Muscle of arm (tissue), 14 donors: ENCODE measurements at places on chromosomes 12 and 14. TPM values are rescaled to one million over a fixed set of nuclear protein-coding genes. Genes with fewer than 3 reads are reported as not detected.

Gene OR6C2
- not detected for polyA plus RNA-seq

Gene B3GNT4
- 0.95 TPM for polyA plus RNA-seq

Gene SLC17A8
- polyA plus RNA-seq = 0.22 TPM

Gene ABCC9
- 97.6 TPM for polyA plus RNA-seq

Gene FAM181A
- not detected for polyA plus RNA-seq

DNA sequence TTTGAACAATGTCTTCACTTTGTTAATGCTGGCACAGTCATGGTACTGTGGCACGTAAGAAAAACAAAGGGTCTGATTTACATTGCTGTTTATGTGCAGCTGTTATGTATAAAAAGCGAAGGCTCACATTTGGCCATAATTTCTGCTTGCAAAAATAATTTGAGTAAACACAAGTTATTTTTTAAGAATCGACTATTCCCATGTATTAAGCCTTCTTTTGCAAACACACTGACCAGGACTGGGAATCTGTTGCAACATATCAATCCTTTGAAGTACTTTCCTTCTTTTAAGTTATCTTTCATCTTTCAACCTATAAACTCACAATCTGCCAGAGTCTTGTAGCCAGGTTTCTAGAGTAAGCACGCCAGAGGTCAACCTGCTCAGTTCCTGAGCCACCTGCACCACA, 145.4 kb upstream of the BMP4 start:
- DNase-seq = no peak

DNA sequence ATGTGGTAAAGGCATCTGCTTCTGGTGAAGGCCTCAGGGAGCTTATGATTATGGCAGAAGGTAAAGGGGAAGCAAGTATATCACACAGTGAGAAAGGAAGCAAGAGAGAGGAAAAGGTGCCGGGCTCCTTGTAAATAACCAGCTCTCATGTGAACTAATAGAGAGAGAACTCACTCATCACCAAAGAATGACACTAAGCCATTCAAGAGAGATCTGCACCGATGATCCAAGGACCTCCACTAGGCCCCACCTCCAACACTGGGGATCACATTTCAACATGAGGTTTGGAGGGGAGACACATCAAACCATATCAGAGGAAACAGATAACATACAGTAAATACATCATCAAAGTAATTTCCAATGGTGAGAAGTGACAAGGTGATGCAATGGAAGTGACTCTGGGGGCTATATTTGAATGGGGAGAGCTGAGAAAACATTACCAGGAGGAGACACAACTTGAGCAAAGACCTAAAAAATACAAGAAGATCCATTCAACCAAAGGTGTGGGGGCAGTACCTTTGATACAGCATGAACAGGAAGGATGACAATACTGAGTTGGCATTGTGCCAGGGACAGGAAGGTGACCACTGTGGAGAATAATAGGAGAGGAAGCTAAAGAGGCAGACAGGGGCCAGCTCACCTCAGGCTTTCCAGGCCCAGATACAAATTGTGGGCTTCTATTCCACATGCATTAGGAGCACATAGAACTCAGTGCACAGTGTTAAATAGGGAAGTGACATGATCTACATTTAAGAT, 134.4 kb upstream of the GRIP1 start:
- DNase-seq = no peak

DNA sequence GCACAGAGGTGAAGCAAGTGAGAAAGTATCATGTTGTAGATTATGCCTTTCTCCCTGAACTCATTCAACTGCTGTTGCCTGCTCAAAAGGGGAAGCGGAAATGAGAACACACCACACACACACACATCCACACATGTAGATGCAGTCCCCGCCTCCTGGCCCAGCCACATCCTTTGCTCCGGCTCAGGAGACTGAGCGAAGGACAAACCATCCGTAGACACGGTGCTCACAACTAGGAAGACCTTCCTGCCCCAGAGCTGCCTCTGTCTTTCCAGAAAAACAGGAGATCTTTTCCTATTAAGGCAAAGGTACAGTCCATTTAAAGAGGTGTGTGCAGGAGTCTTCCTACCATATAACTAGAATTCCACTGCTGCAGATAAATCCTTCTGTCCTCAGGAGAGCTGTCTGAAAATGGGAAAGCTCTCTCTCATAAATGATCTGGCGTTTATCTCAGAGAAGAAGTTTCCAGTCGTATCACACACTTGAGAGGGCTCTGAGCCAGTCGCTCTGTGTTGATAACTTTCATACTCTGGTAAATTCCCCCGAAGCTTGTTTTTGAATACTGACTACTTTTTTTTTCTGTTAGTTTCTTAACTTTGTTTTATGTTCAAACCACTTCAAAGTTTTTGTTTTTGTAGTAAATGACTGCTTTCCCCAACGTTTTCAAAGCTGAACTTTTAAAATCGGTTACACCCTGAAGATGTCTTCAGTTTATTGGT, at the start of gene TESPA1:
Gene TESPA1 (minus strand): TSS at position 105 of the 719 bp plus-strand sequence. CDS start 10,200 bp downstream, outside the sequence.
- peak; percentile 50 for DNase-seq

DNA sequence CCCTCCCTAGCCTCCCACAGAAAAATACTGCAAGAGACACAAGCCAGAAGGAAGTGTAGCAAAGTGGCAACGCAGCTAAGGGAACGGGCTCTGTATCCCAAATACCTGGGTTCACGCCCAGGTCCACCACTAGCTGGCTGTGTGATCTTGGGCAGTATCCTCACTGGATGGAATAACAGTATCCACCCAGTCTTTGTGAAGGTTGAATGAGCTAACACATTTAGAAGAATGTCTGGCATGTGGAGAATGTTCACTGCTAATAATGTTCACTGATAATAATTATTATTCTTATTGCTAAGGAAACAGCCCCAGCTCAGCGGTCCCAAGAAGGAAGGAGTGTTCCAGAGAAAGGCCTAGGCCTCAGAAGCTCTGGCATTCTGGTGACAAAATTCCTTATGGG, 70.9 kb downstream of the VWF start:
- no peak for DNase-seq

GRCh38 chr12:66409195-66409871, 107.0 kb downstream of the HELB start:
- peak; percentile 69 for DNase-seq

- no peak for DNase-seq
Measured at GRCh38 chr12:21483531-21483930, 17.9 kb downstream of the RECQL start.

DNA sequence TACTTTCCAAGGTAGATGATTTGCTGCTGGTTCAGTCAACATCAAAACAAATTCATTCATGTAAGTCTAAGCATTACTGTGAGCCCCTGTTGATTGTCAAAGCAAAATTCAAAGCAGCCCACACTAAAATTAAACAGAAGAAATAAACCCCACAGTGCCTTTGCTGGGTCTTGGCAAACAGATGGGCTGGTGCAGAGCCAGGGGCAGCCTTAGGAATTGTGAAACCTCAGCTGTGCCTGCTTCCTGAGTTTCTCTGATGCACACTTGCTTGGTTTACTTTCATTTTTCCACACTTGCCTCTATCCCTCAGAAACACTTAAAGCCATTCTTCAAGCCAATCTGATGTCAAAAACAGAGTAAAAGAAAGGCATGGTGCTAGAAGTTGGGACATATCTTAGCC, 6.6 kb upstream of the PLEKHG7 start:
- DNase-seq = peak; percentile 18

GRCh38 chr12:24937553-24938244, 11.2 kb downstream of the BCAT1 start:
- DNase-seq = no peak

DNA sequence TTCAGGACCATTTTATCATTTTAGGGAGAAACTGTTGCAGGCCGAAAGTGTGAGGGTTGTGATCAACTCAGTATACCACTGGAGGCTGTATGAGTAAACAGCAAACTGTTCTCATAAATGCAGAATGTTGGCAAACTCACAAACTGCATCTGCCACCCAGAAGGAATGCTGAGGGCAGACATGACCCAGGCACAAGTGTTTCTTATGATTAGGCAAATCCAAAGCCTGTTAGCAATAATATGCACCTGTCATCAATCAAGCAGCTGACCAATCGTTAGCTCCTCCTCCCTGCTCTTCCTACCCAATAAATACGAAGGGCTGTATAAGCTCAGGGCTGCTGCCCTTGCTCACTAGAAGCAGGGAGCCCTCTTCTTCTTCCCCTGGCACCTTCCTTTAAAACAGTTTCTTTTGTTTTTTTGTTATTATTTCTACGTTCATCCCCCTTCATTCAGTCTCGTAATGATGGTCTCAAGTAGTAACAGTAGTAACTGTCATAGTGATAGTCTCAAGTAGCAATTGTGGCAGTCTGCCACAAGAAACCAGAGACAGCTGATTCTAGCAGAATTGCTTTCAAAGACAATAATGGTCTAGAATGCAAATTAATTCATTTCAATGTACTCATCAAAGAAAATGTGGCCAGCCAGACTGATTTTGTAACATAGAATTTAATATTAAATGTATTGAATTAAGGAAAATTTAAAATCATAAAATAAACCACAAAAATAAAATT, 15.2 kb upstream of the CCDC175 start:
- DNase-seq = no peak
